ENCODE measurements at places on chromosomes 13 and 19.

DNA sequence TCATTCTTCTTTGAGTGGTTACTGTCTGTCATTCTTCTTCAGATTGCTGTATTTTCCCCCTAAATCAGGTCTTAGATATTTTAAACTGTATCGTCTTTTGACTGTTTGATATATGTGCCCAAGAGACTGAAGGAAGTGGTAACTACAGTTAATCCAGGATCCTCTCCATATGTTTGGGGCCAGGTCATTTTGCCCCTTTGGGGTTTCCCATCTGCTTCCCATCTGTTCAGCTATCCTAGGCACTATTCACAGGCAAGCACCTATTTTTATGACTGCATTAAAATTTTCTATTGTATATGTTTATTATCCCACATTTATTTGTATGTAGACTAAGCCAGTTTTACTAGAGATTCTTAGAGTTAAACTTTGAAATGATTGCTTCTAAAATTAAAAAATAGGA, 244.2 kb downstream of the PCCA start:
- no peak for DNase-seq

- no peak for DNase-seq
These were observed 75.6 kb downstream of the SPACA7 start for GRCh38 chr13:112451512-112452379.

DNA sequence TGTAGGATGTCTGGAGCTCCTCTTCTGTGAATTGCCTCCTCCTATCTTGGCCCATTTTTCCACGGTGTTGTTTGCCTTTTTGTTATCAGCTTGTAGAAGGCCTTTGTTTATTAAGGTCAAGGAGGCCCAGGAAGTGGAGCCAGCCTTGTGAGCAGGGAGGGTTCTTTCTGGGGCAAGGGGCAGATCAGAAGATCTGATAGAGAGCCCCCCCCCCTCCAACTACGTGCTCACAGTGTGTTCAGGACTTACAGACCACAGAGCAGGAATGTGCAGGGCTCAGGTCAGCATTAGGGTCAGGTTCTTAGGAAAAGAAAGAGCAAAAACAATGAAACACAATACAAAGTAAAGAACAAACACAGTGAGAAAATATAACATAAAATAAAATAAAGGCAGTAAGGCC, 59.4 kb downstream of the CCNE1 start:
- DNase-seq: no peak

- DNase-seq: no peak
These were observed 82.3 kb downstream of the CDADC1 start for GRCh38 chr13:49329831-49330545.

- no peak for DNase-seq
These were observed 1.6 kb upstream of the ZNF497 start for GRCh38 chr19:58364146-58364545.

- no peak for DNase-seq
These were observed 21.4 kb downstream of the CCDC70 start for GRCh38 chr13:51883226-51883600.

GRCh38 chr19:3034656-3035541, 5.8 kb upstream of the TLE2 start:
- no peak for DNase-seq

GRCh38 chr19:35559281-35559659, 4.2 kb downstream of the ATP4A start:
- DNase-seq: no peak

GRCh38 chr19:5016781-5017180, 47.9 kb downstream of the KDM4B start:
- DNase-seq: no peak

DNA sequence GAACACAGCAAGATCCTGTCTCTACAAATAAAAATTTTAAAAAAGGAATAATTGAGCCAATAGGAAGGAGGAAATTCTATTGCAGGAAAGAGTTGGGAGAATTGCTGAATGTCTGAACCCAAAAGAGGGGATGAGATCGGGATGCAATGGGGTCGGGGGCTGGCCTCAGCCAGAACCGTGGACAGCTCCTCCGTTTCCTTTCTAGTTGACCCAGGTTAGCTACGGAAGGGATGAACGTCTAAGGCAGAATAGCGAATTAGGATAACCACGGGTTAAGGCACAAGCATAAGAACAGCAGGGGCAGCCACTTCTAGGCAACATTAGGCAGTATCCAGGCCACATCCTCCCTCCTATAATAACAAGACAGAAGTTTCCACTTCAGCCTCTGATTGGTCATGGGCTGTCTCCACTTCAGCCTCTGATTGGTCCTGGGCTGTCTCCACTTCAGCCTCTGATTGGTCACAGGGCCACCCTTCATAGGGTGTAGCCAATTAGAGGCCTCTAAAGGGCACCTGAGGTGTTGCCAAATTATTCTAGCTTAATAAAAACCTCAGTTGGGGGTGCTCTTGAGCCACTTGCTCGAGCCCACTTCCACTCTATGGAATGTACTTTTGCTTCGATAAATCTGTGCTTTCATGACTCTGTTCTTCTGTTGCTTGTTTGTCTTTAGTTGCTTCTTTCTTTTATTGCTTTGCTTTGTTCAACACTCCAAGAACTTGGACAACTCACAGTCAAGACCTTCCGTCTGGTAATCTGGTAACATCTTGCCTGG, 24.9 kb upstream of the TPM4 start:
- no peak for DNase-seq

- peak; percentile 65 for DNase-seq
These were observed 97.7 kb upstream of the IPO5 start for GRCh38 chr13:97855570-97856303.

DNA sequence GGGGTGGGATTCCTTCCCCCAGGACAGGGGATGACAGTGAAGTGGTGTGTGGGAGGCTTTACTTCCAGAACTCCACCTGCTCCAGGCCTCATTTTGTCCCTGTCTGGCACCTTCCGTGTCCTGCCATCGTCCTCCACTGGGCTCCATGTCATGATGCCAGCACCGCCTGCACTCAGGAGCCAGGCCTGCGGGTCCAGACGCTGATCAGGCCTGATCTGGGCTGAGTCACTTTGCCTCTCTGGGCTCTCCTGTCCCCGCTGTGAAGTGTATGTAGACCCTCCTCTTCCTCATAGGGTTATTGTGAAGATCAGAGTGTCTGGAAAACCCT, 9.6 kb downstream of the FUZ start:
- no peak for DNase-seq

- no peak for DNase-seq
These were observed 79.7 kb downstream of the GADD45B start for GRCh38 chr19:2555422-2556220.

- DNase-seq: no peak
These were observed 2.4 kb downstream of the APLP1 start for GRCh38 chr19:35870798-35871197.
